NCI-H226 (cell line): ENCODE measurements at places on chromosomes 12 and 14.

- no peak for DNase-seq
Observed at GRCh38 chr14:70094631-70095030, 94.1 kb downstream of the SLC8A3 start.

DNA sequence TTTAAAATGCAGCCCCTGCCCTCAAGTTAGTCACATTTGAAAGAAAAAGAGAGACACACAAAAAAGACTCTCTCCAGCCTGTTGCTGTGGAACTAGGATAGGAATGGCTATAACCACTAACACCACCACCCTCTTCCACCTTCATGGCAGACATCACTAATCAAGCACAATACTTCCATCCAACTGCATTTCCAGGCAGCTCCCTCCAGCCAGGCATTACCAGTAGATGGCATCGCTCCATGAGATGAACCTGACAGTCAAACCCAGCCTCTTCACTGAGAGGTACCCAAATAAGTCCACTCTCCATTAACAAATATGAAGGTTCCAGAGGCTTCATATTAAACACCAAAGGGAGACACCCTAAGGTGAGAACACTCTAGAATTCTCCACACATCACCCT is 24.4 kb downstream of the SLC8B1 start:
- peak; percentile 29 for DNase-seq

- no peak for DNase-seq
Observed at GRCh38 chr12:54019091-54019811, 9.0 kb upstream of the HOXC6 start.

- no peak for DNase-seq
Observed at GRCh38 chr14:81811705-81812269, 278.1 kb upstream of the SEL1L start.

GRCh38 chr14:23613242-23614070 is 22.7 kb upstream of the DHRS2 start:
- DNase-seq, result no peak

DNA sequence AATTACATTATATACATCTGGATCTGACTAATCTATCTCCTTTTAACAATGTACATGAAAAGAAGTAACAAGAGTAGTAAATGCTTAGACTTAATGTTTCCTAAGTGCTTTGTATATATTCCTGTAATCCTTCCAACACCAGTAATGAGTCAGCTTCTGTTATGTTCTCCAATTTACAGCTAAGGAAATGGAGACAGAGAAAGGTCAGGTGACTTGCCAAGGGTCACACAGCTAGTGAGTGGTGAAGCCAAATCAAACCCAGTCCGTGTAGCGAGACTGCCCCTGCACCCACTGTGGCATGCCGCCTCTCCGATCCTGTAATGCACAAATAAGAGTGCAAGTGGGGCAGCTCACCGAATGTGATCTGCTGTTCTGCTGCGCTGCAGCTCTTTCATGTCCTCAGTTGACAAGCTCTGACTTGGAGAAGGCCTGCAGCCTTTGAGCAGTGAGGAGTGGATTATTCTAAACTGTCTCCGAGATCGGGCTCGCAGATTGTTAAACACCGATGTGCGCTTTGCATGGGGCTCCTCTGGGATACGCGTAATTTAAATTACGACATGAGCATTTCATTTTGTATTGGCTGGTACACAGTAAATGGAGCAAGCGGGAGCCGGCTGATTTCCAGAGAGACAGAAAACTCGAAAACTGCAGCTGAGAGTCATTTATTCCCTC is 65.1 kb upstream of the KTN1 start:
- DNase-seq, result peak; percentile 64

DNA sequence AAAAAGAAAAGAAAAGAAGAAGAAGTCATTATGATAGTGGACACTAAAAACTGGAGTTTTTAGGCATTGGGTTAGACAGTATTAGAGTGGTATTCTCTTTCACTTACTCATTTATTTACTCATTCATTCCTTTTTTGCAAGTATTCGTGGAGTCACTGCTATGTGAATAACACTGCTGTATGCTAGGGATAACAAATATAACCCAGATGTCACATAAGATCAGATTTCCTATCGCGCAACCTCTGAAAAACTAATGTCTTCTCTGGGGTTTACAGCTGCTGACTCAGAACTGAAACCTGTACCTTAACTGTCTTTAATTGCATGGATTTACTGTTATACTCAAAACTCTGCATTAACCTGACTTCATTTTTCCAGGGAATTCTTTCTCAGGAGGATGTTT is 353.7 kb downstream of the LRIG3 start:
- no peak for DNase-seq

- peak; percentile 32 for DNase-seq
Observed at GRCh38 chr12:66047411-66048021, 83.0 kb downstream of the LLPH start.

GRCh38 chr12:4762773-4763172 is 42.6 kb downstream of the GALNT8 start:
- DNase-seq, result no peak

DNA sequence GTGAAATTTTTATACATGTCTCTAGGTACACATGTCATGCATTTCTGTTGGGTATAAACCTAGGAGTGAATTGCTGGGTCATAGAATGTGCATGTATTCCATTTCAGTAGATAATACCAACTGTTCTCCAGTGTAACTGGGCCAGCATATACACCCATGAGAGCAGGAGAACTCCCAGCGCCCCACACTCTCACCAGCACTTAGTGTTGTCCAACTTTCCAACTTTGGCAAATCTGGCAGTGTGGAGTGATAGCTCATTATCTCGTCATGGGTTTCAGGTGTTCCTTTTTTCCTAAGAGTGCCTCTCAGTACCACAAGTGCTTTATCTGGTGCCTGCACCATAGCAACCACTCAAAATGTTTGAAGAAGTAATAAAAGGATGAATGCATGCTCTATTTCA is 40.1 kb downstream of the NGB start:
- no peak for DNase-seq

DNA sequence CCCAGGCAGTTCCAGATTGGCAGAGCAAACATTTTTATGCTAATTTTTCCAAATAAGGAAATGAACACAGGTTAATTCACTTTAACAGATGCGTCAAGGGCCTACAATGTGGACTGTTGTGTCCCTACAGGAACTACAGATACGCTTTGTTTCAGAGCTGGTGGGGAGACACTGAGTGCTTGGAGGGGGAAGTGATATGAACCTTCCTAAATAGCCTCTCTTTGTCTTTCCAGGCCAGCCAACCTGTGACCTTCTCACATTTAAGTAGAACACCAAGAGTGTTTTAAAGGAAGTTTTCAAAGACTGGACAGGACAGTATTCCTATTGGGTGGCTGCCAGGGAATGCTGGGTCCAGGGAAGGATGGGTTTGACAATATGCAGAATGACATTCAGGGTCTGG is 141.3 kb downstream of the ZNF664 start:
- DNase-seq, result no peak

GRCh38 chr14:81408595-81408994 is 8.5 kb upstream of the STON2 start:
- DNase-seq, result no peak

GRCh38 chr12:2690348-2691005 is 104.3 kb upstream of the FKBP4 start:
- no peak for DNase-seq

DNA sequence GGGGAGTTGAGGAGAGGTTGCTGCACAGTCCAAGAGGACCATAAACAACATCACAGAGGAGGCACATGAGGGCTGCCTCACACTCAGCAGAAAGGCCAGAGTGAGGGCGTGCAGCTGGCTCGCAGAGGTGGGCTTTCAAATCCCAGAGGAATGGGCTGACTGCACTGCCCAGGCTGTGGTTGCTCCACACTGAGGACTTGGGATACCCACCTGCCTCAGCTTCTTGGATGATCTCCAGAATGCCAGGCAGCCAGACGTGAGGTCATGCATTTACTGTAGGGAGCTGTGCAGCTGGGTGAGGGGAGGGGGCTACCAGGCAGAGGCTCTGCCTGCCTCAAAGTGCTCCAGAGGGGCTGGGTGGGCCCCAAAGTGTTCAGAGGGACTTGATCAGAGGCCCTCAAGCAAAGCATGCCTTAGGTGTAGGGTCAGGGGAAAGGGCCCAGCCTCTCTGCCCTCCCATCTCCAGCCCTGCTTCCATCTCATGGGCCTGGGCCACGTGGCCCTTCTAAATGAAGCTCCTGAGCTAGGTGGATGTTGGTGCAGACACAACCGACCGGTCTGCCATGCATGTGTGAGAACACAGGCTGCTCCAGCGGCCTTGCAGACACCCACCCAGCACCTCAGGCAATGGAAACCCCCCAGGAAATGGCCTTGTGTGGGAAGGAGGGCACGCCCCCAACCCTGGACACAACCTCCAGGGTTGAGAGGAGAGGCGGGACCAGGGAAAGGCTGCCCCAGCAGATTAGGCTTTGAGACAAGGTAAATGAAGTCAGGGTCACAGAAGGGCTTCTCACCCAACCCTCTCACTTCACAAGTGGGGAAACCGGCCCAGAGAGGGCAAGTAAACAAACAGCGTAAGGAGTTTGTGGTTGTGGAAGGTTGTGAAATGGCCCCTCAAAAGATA is 90.8 kb downstream of the NTF3 start:
- no peak for DNase-seq

- no peak for DNase-seq
Observed at GRCh38 chr12:24139035-24139434, 189.6 kb upstream of the SOX5 start.

GRCh38 chr14:50961605-50962221 is 17.4 kb upstream of the PYGL start:
- DNase-seq, result peak; percentile 74

GRCh38 chr12:28893856-28894255 is 255.2 kb upstream of the FAR2 start:
- no peak for DNase-seq

- DNase-seq, result no peak
Observed at GRCh38 chr12:104865080-104865479, 93.0 kb downstream of the SLC41A2 start.

DNA sequence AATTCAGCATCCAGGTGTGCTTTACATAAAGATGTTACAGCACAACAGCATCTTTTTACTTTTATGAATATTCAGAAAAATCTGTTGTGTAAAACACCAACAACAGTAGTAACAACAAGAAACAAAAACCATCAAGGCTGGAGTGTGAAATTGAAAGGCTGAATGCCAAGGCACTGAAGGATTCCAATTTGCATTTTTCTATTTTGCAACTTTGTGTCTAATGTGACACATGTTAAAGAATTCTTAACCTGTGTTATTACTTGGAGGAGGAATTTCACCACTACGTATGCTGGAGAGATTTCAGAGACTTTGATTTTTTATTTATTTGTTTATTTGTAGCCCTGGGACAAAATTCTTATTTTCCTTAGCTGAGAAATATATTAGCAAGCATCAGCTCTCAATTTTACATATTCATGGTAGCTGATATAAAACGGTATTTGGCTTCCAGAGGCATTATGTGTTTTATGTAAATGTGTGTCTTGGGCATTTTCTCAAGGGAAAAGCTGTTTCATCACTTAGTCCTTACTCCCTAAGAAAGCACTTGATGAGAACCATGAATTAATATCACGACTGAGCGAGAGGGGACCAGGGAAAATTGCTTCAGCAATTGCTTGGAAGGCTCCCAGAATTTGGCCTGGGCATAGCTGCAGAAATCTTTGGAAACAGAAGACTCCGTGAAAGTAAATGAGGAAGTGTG is 475.4 kb downstream of the TMEM132D start:
- no peak for DNase-seq

DNA sequence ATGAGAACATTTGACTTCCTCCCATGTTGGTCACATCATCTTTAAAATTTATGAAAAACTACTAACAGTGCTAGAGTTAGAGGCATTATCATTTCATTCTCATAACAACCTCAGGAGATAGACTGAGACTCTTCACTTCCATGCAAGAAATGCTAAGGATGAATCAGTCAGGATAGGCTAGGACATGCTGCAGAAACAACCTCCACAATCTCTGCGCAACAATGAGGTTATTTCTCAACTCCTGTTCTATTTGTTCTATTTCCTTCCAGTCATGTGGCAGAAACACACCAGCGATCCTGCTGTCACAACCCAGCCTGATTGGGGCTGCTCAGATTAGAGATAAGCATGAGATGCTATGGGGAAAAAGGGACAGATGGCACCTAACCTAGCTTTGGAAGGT is 49.0 kb upstream of the TMEM263 start:
- no peak for DNase-seq

DNA sequence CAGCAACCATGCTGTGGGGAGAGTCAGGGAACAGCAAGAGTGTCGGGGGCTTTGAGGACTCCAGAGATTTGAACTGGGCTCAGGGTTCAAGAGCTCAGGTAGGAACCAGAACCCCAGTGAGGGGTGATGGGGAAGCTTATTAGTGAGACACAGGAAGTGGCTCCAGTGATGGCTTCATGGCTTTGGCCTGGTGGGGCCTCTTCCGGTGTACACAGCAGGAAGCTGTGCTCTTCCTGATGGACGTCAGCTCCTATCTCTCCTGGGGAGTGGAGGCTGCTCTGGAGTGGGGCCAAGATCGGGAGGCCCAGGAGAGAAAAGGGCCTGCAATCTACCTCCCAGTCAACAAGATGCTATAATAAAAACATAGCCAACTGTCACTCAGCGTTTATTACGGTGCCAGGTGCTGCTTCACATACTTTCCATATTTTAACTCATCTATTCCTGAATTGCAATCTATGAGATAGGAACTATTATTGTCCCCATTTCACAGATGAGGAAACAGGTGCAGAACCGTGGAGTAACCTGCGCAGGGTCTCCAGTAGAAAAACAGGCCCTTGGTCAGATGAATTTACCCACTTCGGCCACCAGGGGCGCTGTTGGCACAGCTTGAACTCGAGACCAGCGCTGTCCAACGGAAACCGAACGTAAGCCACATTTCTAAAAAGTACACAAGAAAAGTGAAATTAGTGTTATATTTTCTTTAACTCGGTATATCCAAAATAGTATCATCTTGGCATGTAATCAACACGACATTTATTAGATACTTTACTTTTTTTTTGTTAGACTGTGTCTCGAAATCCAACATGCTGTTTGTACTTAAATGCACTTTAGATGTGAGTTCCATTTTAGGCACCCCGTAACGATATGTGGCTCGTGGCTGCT is 63.6 kb upstream of the DLK1 start:
- peak; percentile 42 for DNase-seq

DNA sequence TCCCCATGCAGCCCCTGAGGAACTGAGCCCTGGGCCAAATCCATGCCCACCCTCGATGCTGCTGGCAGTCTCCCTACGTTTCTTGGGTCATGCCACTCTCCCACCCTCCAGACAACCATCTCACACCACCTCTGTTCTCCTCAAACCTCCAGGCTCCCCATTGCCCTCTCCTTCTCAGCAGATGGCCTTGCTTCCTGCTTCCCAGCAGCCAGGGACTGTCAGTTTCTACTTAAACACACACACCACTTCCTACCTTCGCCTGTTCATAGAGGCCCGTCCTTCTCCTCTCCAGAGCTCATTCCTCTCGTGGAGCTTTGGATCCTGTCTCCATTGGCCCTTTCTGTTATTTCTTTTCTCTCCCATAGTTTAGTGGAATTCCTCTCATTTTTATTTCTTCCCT is 27.1 kb downstream of the ZNF664 start:
- DNase-seq, result no peak

DNA sequence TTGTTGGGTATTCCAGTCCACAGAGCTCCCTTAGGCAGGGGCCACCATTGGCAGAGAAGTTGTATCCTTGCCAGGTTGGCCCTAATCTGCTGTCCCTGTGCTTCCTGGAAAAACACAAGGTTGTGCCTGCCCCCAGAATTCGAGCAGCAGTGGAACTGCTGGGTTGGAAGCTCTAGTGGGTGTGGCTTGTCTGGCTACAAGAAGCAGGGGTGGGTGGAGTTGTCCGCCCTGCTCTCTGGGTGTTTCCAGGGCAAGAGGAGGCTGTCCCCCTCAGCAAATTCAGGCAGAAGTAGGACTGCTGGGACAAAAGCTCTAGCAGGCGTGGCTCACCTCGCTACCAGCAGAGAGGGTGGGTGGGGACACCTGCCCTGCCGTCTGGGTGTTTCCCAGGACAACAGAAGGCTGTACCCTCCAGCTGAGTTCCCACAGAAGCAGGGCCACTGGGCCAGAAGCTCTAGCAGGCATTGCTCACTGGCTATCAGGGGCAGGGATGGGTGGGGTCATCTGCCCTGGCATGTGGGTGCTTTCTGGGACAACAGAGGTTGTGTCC is 72.8 kb upstream of the NPAS3 start:
- no peak for DNase-seq
